Esophagus mucosa (tissue), 1 donor: ENCODE measurements at places on chromosomes 2 and 18. TPM values are rescaled to one million over a fixed set of nuclear protein-coding genes. Genes with fewer than 3 reads are reported as not detected.

The IL1R2 gene
- 19.0 TPM for total RNA-seq

The EPHA4 gene
- 16.9 TPM for total RNA-seq

The ALK gene
- 0.04 TPM for total RNA-seq

The IL1R1 gene
- 19.1 TPM for total RNA-seq

The KCNS3 gene
- 3.4 TPM for total RNA-seq

The RTP5 gene
- total RNA-seq = not detected

The GPR45 gene
- not detected for total RNA-seq

The PIGN gene
- total RNA-seq = 37.1 TPM

The PCARE gene
- 0.08 TPM for total RNA-seq

The COL6A3 gene
- 23.0 TPM for total RNA-seq

The SERPINB11 gene
- total RNA-seq = 7.1 TPM

The REG1A gene
- total RNA-seq = not detected

The IL37 gene
- total RNA-seq = not detected

The CENPA gene
- total RNA-seq = 10.2 TPM

The IL36B gene
- 1.4 TPM for total RNA-seq
